Astrocyte of the spinal cord (primary cell): ENCODE measurements at places on chromosomes 7 and 10.

GRCh38 chr10:111887266-111887665 lies 296.3 kb downstream of the GPAM start:
- no peak for DNase-seq

DNA sequence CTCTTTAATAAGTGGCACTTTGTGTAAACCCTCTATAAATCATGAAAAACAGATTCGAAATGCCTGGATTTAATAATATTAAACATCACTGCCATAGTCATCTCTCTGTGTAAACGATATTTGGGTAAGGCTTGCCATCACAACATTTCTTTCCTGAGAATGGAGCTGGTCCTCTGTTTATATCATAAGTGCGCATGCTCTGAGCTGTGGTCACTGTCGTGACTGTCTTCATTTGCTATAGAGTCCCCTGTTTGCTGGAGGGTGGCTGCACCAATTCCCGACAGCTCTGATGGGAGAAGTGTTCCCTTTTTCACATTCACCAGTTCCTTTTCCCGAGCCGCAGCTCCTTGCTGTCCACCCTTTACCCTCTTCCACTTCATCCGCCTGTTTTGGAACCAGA lies 50.4 kb upstream of the AGMO start:
- no peak for DNase-seq

GRCh38 chr7:22821702-22822485 lies 755 bp downstream of the TOMM7 start:
- peak; percentile 8 for DNase-seq

GRCh38 chr10:99881371-99881770 lies 98.9 kb downstream of the ABCC2 start:
- DNase-seq: no peak

DNA sequence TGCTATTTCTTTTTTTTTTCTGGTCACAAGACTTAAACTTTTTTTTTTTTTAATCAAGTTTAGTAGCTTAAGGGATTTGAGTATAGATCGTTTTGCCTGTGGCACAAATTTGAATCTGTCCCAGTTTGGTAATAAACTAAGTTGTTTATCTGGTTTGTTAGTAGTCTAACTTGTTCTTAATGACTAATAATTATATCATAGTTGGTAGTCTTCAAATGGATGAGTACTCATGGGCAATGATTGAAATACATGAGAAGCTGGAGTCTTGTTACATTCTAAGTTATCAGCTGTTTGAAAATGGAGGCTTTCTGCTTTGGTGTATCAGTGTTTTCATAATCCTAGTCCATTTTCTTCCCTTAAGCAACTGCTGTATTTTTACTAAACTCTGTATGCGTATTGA lies 12.3 kb downstream of the BTAF1 start:
- no peak for DNase-seq

- no peak for DNase-seq
Measured at GRCh38 chr10:50272531-50272930, 21.2 kb upstream of the ASAH2 start.

- DNase-seq: no peak
Measured at GRCh38 chr10:113528876-113529275, 24.0 kb upstream of the HABP2 start.

GRCh38 chr7:31883761-31884164 lies 186.4 kb downstream of the PDE1C start:
- peak; percentile 35 for DNase-seq

DNA sequence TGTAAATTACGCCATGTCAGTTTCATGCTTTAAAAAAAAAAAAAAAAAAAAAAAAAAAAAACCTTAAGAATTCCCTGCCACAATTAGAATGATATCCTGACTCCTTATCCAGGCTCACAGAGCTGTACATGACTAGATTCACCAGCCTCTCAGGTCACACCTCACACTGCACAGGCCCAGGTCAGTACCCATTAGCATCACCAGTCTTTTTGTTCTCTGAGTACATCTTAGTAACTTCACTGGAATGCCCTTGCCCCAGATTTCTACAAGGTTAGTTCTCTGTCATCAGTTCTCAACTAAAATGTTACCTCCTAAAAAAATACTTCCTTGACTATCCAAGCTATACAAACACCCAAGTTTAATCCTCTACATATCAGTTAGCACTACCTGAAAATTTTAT lies 211.0 kb downstream of the LRRN3 start:
- no peak for DNase-seq
